Stimulated activated CD4-positive, alpha-beta T cell treated with anti-CD3 and anti-CD28 coated beads, TNF-alpha, amount 100 ng/mL, for 1 hour (primary cell): ENCODE measurements at places on chromosomes 11 and 22.
A peak's percentile ranks its signal among the peaks of the same experiment; 100 is the strongest.

DNA sequence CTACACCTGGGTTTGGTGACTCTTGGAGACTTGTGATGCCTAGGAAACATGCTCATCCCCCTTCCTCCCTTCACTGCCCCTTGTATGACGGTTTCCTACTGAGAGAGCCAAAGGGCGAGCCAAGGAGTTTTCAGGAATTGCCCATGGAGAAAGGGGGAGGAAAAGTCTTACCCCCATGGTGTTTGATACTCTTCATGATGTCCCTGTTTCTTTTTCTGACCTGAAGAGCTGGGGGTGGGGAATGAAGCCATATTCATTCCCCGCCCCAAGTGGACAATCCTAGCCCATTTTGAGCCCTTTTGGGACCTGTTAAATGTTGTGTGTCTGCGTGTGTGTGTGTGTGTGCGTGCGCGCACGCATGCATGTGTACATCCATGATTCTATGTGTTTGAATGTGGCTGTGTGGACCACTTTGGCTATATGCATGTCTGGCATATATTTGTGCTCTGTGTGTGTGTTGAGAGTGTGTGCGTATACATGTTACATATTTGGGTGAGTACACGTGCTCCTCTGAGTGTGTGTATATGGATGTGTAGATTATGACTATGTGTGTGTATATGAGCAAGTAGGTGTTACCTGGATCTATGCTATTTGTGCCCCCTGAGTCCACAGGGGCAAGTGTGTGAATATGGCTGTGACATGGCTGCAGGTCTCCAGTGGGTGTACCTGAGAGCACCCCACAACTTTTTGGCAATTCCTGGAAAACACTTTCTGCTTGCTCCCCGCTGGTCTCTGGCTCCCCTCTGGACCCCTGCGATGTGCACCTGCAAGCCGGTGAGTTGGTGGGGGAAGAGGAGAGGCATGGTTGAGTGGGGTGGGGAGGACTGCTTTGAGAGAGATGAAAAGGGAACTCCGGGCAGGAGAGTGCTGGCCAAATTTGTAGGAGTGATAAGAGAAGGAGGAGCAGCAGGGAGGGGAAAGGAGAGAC lies 24.6 kb downstream of the OTOG start:
- no peak for DNase-seq

- no peak for DNase-seq
Measured at GRCh38 chr11:117476531-117477142, 149.0 kb downstream of the CEP164 start.

GRCh38 chr11:23010790-23011335 lies 150.6 kb upstream of the CCDC179 start:
- DNase-seq, result no peak

DNA sequence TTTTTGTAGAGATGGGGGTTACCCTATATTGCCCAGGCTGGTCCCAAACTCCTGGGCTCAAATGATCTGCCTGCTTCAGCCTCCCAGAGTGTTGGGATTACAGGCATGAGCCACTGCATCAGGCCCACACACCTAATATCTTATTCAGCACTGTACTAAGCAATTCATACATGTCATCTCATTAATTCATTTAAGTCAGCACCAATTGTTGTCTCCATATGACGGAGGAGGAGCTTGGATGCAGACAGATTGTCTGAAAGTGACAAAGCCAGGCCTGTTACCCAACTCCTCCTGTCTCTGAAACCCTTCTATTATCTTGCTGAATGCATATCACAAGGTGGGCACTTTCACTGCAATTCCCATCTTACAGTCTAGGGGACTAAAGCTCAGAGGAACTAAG lies 57.5 kb upstream of the ALX4 start:
- DNase-seq, result no peak

DNA sequence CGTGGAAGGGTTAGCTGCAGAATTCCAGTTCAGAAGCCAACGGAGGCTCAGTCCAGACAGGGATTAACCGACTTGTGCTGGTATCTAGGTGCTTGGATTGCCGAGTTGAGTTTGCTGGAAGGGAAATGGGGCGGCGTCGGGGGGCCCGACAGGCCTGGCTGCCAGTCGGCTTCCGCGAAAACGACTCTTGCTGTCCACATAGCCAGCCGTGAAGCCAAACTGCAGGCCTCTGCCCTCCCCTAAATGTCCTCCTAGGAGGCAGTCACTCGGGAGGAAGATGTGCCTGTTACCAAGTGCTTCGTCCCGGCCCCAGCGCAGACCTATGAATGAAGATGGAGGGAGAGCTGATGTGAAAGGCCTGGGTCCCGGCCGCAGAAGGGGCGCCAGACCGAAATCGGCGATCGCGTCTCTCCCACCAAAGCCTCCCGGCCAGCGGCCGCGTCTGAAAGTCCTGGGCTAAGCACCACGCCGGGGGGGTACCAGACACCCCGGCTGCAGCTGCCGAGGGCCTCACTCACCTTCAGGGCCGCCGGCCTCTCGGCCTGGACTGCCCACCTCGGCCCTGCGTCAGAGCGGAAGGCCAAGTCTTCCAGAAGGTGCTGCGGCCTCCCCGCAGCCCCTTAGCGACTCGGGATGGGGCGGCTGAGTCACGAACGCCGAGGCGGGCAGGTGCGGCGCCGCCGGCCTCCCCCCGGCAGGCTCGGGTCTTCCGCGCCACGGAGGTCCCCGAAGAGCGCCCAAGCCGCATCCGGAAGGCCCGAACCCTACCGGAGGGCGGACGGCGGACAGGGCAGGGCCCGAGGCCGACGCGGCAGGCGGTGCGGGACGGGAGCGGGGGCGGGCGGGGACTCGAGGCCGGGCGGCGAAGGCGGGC lies 7.5 kb downstream of the DPAGT1 start:
- no peak for DNase-seq

DNA sequence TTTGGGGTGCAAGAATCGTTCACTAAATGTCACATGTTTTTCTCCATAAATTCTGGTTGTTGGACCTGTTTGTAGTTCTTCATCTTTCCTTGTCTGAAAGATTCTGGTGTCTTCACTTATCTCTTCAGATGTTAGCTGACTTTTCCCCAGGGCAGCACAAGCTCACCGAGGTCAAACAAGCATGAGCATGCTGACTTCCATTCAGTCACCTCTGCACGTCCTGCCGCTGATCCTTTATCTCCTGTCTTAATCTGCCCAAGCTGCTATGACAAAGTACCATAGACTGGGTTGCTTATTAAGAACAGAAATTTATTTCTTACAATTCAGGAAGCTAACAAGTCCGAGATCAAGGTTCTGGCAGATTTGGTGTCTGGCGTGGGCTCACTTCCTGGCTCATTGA lies 800.6 kb downstream of the NTM start:
- DNase-seq, result no peak

DNA sequence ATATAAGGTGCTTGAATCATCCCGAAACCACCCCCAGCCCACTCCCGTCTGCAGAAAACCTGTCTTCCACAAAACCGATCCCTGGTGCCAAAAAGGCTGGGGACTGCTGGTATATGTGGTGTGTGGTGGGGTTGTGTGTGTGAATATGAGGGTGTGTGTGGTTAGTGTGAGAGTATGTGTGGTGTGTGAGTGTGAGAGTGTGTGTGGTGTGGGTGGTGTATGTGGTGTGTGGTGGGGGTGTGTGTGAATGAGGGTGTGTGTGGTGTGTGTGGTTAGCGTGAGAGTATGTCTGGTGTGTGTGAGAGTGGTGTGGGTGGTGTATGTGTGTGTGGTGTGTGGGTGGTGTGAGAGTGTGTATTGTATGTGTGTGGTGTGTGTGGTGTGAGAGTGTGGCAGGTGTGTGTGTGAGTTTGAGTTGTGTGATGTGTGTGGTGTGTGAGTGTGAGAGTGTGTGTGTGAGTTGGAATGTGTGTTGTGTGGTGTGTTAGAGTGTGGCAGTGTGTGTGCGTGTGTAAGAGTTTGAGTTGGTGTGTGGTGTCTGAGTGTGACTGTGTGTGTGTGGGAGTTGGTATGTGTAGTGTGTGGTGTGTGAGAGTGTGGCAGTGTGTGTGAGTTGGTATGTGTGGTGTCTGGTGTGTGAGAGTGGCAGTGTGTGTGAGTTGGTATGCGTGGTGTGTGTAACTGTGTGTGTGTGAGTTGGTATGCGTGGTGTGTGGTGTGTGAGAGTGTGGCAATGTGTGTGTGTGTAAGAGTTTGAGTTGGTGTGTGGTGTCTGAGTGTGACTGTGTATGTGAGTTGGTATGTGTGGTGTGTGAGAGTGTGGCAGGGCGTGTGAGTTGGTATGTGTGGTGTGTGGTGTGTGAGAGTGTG lies 6.5 kb downstream of the UPK3A start:
- no peak for DNase-seq

GRCh38 chr11:126840201-126840886 lies 160.2 kb downstream of the KIRREL3 start:
- DNase-seq, result no peak

DNA sequence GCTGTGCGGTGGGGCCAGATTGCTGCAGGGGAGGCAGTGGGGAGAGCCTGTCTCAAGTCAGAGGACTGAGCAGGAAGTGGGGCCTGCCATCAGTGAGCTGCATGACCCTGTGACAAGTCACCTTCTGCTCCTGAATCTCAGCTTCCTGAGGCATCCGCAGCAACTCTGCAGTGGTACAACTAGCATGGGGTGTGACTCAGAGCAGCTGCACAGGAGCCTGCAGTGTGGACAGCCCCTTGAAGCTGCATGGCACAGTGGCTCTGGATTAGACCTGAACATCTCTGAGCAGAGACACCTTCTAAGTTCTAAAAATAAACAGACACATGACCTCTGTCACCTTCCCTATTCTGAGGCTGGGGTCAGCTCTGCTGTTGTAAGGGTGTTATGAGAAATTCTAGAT lies 18.0 kb downstream of the FAM227A start:
- no peak for DNase-seq

GRCh38 chr11:1844221-1845094 lies 5.7 kb downstream of the TNNI2 start:
- DNase-seq, result no peak

- no peak for DNase-seq
Measured at GRCh38 chr11:120168960-120169681, 31.2 kb upstream of the TRIM29 start.

DNA sequence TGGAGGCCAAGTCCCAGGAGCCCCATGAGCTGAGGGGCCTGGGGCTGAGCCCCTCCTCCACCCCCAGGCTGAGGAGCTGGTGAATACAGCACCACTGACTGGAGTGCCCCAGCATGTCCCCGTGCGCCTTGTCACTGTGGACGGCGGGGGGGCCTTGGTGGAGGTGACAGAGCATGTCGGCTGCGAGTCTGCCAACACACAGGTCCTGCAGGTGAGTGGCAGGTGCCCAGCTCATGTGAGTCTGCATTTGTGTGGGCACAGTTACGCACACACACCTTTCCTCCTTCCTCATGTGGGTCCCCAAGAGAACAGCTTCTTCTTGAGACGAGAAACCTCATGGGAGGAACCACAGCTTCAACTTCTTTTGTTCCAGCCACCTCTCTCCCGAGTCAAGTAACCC lies 7.7 kb downstream of the TMEM132A start:
- DNase-seq, result no peak

- DNase-seq, result no peak
Measured at GRCh38 chr11:83140691-83141455, 16.1 kb upstream of the PCF11 start.

- no peak for DNase-seq
Measured at GRCh38 chr11:77884186-77884828, 63.4 kb downstream of the AAMDC start.

DNA sequence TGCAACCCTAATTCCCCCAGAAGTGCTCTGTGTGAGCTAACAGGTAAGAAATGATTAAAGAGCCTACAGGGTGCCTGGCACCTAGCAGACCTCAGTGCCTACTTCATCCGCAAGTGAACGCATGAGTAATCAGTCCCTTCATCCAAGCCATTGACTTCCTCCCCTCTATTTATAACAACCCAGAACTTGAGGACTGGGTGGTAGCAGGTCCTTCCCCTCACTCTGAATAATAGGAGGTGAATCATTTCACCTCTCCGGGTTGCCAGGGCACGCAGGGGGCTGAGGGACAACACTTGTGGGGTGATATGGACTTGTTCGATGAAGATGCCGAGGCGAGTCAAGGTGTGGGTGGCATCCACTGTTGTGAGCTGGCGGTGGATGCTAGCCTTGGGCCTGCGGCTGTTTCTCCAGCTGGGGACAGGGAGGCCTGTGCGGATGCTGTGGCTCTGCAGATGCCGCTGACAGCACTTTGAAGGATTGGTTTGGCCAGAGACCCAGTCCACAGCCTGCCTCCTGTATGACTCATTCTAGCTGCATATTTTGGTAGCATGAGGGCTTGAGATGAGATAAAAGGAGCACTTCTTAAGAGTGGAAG lies 11.7 kb upstream of the SORL1-AS1 start:
- peak; percentile 58 for DNase-seq

- no peak for DNase-seq
Measured at GRCh38 chr22:38748487-38749136, 7.2 kb downstream of the SUN2 start.

- DNase-seq, result no peak
Measured at GRCh38 chr11:111441443-111441842, 62.4 kb upstream of the POU2AF1 start.

DNA sequence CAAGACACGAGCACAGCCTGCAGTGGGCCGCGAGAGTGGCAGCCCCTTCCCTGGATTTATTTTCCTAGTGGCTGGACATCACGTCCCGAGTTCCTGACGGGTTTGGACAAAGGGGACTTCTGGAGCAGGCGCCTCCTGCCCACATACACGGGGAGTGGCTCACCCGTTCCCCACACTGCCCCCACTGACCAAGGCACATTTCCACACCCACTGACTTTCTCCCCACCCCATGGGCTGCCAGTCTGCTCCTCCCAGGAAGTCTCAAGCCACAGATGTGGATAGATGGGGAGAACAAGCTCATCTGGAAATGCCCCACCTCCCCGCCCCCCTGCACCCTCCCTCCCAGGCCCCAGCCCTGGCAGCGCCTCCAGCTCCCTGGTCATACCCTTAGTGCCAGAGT lies 34.0 kb upstream of the FADD start:
- DNase-seq, result no peak

DNA sequence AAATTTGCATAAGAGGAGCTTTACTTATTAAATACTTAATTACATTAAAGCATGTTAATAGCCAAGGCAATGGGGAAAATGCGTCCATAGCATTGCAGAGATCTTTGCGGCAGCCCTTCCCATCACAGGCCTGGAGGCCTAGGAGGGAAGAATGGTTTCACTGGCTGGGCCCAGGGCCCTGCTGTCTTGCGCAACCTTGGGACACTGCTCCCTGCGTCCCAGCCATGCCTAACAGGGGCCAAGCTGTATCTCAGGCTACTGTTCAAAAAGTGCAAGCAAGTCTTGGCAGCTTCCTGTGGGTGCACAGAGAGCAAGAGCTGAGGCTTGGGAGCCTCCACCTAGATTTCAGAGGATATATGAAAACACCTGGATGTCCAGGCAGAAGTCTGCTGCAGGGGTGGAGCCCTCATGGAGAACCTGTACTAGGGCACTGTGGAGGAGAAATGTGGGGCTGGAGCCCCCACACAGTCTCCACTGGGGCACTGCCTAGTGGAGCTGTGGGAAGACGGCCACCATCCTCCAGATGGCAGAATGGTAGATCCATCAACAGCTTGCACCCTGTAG lies 46.0 kb downstream of the THAP12 start:
- DNase-seq, result no peak

GRCh38 chr22:29469755-29470154 lies 10.3 kb upstream of the NEFH start:
- no peak for DNase-seq

GRCh38 chr11:87215236-87215635 lies 177.5 kb downstream of the TMEM135 start:
- no peak for DNase-seq

GRCh38 chr11:60938500-60938899 lies 13.5 kb downstream of the SLC15A3 start:
- DNase-seq, result no peak
